ENCODE measurements at places on chromosomes 3 and 15.

GRCh38 chr3:151467069-151467468 lies 6.2 kb upstream of the IGSF10 start:
- no peak for DNase-seq

DNA sequence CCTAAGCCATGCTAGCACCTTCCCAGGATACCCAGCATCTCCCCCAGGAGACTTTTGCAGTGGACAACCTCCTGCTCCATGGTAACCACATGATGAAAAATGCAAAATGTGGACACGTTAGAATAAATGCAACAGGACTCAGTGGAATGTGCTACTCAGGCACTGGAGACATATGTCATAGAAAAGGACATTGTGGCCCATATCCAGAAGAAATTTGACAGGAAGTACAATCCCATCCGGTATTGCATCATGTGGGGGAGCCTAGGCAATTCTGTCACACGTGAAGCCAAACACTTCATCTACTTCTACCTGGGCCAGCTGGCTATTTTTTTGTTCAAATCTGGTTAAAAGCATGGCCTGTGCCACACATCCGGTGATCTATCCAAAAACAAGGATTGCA lies 227.2 kb upstream of the GPR149 start:
- DNase-seq, result peak; percentile 7

DNA sequence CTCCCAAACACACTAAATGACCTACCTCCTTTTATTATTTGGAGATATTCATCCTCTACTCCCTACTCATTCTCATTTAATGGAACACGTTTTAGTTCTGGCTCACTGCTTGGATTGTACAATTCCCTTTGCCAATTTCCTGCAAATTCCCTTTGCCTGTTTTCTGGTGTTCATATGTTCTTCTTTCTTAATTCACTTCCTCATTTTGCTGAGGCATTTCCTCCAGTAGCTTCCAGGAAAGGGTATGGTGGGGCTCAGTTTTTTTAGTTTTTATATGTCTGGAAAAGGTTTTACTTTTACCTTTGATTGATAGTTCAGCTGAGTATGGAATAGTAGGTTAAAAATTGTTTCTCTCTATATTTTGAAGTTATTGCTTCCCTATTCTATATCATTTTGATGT lies 143.6 kb upstream of the GOLIM4 start:
- no peak for DNase-seq

- no peak for DNase-seq
These were observed 149.6 kb upstream of the TBL1XR1 start for GRCh38 chr3:177346878-177347277.

DNA sequence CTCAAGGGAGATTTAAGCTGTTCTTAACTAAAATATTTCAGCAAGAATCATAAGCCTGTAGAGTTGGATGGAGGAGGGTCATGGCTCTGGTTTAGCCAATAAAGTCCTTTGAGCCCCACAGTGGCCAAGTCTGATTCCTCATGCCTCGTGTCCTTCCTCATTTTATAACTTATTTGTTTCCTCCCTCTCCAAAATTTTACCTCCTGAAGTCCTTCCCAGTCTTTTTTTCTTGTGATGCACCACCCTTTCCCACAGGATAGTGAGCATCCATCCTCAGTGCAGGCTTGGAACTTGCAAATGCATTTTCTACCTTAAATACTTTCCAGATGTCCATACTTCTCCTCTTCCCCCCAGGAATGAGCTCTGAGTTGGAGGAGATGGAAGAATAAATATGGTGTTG lies 162.7 kb upstream of the AGTR1 start:
- no peak for DNase-seq

DNA sequence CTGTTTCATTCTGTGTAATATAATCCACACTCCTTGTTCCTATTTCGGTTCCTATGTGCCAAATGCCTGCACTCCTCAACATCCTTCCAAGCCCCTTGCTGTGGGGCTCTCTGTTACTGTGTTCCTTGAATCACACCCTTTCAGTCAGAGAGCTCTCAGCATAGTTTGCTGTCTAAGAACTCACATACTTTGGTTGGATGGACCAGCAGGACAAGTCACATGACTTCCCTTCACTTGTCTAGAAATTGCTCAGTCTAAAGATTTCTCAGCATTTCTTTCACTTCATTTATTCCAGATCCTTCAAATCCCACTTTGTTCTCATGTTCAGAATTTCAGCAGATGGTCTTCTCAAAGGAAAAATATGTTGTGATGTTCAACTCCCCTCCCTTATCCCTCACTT lies 203.5 kb upstream of the PFN2 start:
- no peak for DNase-seq

GRCh38 chr3:194197396-194197960 lies 61.5 kb downstream of the HES1 start:
- no peak for DNase-seq

DNA sequence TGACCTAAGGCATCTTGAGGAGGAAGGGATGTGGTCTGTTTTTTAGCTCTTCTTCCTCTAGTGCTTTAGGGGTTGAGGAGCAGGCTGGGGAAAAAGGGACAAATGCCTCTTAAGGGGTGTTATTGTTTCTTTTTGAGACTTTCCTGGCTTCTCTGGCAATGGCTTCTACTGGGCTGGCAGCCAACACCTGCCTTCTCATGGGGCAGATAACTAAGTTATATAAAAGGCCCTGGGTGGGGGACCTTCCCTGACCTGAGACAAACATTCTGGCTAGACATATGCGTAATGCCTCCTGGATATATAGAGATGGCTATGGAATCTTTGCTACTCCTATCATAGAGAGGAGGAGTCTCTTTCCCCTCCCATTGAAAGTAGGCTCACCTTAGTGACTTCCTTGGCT lies 179.2 kb upstream of the PROK2 start:
- no peak for DNase-seq

DNA sequence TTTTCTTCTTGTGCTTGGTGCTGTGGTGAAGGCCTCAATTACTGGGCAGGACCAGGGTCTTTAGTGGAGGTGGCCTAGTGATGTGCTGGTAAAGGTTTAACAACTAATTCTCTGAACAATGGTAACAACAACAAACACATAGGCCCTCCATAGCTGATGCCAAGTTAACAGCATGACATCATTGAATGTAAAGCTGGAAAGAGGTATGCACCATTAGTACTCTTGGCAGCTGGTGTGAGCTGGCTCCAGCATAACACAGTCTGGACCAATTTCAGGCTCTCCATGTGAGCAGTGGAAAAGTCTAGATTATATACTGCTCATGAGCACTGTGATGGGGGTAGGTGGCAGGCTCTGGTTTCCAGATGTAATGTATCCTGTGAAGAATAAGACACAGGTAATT lies 61.8 kb downstream of the SLC7A14 start:
- DNase-seq, result peak; percentile 49

DNA sequence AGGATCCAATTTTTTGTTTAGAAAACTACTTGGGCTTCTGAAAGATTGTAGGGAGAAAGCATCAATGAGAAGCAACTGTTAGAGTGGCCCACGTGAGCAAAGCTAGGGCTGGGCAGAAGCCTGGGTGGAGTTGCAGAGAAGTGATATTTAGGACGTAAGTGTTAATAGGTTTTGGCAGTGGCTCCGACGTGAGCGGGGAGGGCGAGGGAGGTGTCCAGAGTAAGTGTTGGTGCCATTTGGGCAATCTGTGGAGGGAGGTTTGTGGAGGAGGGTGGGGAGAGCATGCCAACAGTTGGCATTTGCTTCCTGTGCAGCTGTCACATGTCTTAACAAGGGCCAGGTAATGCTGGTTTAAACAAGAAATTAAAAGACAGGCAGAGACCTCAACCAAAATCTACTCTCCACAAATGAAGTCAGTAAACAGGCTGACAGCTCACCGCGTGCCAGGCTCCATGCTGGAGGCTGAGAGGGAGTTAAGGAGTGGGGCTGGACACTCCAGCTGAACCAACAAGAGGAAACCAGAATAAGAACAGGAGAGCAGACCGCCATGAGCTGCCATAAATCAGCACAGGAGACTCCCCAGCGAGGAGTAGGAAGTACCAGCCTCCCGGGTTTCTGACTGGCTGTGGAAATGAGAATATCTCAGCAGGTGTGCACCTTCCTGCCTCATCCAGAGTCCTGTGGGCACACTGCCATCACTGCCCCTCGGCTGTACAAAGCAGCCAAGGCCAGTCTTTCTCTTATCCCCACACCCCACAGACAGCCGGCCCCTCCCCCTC lies 232.6 kb downstream of the ABHD5 start:
- DNase-seq, result peak; percentile 13

GRCh38 chr3:124780761-124781475 lies 50.7 kb downstream of the UMPS start:
- DNase-seq, result no peak

GRCh38 chr3:72482589-72483321 lies 365.5 kb downstream of the SHQ1 start:
- DNase-seq, result no peak

GRCh38 chr3:64316971-64317370 lies 91.7 kb upstream of the PRICKLE2 start:
- no peak for DNase-seq

- no peak for DNase-seq
These were observed 4.2 kb upstream of the TRAT1 start for GRCh38 chr3:108818404-108818803.

GRCh38 chr15:94682171-94682570 lies 450.8 kb downstream of the MCTP2 start:
- no peak for DNase-seq

- peak; percentile 92 for DNase-seq
These were observed 21.8 kb downstream of the PCOLCE2 start for GRCh38 chr3:142866841-142867631.

- no peak for DNase-seq
These were observed 71.3 kb upstream of the WNT7A start for GRCh38 chr3:13951184-13951583.

GRCh38 chr15:84601555-84601838 lies 688 bp downstream of the ZSCAN2 start:
- no peak for DNase-seq

DNA sequence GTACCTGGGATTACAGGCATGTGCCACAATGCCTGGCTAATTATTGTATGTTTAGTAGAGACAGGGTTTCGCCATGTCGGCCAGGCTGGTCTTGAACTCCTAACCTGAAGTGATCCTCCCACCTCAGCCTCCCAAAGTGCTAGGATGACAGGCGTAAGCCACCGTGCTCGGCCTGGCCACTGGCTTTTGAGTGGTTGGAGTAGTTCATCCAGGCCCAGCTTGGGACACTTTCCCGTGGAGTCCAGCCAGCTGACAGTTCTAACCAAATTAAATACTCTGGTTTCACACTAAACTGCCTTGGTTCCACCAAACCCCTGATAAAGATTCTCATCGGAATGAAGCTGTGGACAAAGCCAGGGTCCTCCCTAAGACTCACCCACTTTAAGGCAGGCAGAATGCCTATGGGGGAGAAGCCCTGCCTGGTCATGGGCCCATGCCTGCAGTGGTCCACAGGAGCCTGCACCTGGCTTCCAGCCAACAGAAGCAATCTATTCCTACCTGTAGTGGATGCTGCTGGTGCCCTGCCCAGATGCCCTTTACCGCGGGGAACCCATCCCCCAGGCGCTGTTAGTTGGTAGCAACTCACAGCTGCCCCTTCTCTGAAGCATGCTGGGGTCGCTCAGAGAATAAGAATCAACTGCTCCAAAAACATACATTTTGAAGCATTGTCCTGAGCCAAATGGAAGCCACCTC lies 5.2 kb upstream of the SLC28A1 start:
- no peak for DNase-seq

DNA sequence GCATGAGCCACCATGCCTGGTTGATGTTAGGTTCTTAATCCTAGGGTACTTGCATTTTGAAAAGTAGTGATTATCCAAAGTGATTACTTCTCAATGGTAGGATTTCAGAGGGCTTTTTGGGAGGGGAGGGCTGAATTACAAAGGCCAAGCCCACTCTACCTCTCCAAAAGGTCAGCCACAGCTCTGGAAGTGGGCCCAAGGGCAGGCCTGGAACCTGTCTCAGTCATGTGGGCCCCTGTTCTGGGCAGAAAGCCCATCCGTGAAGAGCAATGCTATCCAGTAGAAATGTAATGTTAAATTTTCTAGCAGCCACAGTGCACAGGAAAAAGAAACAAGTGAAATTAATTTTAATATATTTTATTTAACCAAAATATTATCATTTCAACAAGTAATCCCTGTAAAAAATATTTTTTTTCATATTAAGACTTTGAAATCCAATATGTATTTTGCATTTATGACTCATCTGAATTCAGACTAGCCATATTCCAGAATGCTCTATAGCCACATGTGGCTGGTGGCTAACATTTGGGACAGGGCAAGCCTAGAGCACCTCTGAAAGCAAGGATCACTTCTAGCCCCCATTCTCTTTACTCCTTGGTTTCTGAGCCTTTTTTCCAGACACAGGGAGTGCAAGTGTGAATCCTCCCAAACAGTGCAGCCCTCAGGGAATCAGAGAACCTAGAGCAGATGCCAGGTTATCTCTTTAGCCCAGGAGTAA lies 16.8 kb downstream of the RFT1 start:
- no peak for DNase-seq

DNA sequence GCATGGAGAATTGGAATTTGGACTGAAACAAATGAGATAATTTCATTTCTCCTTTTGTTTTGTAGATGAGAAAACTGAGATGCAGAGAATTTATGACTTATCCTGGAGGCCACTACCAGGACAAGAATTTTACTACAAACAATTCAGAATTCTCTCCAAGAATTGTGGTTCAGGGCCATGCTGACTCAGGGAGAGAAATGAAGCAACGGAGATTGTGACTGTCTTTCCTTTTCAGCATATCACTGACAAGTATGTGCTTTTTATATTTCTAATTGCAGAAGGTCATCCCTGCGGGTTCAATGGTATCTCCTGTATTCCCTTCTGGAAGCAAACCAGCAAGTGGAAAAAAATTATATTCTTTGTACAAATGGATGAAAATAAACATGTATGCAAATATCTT lies 170.8 kb upstream of the MITF start:
- no peak for DNase-seq

- no peak for DNase-seq
These were observed 41.6 kb downstream of the C3orf20 start for GRCh38 chr3:14716591-14716990.

DNA sequence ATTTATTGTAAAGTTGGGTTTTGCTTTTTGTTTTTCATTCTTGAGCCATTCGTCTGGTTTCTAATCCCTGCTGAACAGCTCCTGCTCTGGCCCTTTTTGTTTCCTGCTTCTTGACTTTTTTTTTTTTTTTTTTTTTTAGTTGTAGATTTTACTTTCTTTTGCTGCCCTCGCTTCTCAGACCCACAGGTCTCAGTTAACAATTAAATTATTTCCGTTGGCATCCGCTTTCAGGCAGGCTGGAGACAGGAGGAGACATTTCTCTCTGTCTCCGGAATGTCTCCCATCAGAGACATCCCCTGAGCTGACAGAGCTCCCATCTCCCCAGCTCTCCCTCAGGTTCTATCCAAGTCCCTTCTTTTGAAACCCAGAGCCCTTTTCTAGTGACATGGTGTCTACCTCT lies 68.6 kb downstream of the SLC6A6 start:
- DNase-seq, result no peak

DNA sequence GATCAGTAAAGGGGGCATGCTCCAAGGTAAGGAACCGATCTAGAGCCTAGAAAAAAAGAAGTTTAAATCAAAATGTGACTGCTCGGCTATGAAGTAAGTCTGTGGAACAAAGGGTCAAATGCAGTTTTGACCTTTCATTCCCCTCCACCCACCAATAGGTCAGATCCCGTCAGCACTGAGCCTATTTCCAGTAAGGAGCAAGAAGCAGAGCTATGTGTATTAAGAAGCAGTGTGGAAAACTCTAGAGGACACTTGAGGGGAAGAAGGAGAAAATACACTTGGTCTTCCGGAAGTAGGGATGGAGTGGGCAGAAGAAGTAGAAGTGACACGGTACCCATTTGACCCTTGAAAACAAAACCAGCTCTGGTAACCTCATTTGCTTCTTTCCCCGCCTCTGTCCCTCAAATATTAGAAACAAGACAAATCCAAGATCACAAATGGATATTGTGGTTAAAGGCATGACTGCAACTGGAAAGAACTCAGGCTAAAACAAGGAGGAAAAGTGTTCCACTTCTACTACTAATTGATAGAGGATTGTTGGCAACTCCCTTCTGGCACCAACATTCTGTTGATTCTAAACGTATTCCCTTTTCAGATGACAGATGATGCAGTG lies 888.3 kb upstream of the NR2F2 start:
- no peak for DNase-seq
